ENCODE measurements at places on chromosomes 5 and 9. TPM values are rescaled to one million over a fixed set of nuclear protein-coding genes. Genes with fewer than 3 reads are reported as not detected.

DNA sequence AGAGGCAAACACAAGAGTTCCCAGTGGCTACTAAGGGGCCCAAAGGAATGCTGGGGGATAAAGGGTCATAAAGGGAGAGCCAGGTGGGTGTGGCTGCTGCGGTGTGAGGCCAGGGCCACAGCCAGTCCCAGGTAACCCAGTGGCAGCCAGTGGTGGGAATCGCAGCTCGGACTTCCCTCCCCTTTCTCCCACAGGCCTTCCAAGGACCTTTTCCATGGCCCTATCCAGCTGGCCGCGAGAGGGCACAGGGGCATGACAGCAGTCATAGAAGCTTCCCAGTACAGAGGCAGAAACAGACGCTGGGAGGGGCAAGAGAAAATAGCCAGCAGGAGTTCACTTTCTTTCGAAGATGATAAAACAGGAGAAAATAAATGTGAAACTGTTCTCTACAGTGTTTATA lies 257.6 kb downstream of the SEMA5A start:
- DNase-seq, result no peak

DNA sequence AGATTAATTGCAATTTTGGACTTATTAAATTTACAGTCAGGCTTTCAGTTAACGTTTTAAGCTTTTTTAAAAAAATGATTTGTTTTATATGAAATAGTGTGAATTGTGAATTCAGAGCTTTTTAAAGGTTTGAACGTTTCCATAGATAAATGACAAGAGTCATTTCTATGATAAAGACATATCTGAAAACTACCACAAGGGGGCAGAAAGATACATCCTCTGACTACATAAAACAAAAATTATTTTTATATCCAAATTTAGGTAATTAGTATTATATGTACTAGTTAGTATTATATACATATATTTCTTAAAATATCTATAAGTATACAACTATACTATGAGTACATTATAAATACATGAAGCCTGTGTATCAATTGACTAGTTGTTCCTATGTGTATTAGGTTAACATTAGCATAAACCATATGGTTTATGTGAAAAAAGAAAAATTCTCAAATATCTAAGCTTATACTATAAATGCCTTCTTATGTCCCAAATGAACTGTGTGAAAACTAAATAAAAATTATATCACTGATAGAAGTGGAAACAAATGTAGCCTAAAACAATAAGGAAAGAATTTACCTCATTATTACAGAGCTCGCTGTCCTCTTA lies 155.2 kb downstream of the MEF2C start:
- peak; percentile 37 for DNase-seq

Gene POMT1
- 36.3 TPM for total RNA-seq

Gene ABLIM3
- total RNA-seq, result 32.8 TPM

Gene SCGB3A2
- total RNA-seq, result not detected

GRCh38 chr9:92147852-92148180 lies 32.6 kb upstream of the SPTLC1 start:
- DNase-seq, result no peak

DNA sequence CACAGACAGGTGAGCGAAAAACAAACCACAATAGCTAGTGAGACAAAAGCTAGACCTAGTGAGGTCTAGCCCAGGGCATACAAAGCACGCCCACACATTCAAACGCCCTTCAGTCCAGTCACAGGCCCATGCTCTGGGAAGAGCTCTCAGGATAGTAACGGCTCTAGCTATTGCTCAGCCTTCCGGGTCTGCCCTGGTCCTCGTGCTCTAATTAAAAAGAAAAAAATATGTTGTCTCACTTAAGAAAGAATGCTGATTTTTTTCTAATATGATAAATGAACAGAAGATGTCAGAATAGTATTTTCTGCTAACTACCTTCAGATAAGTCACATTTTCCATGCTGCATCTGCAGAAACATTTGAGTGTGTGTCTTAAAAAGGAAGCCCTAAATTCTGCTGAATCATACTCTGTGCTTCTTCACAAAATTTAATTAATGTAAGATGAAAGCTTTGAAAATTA lies 94.5 kb downstream of the PLPP1 start:
- peak; percentile 54 for DNase-seq

DNA sequence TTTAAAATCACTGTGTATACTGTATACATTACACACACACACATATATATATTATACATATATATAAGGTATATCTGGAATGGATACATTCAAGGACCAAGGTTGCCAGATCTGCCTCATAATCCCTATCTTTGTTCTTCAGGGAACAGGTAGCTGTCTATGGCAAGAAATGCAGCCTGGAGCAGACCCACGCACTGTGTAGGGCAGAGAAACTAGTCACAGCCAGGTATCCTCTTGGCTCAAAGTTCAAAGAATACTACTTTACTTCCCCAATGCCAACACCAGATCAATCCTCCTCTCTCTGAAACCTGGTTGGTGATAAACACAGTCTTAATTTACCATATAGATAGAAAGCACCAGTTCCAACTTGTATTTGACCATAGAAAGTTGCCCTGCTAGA lies 313.6 kb downstream of the PRELID2 start:
- no peak for DNase-seq

- no peak for DNase-seq
Observed at GRCh38 chr5:141716009-141716408, 34.0 kb upstream of the ARAP3 start.

DNA sequence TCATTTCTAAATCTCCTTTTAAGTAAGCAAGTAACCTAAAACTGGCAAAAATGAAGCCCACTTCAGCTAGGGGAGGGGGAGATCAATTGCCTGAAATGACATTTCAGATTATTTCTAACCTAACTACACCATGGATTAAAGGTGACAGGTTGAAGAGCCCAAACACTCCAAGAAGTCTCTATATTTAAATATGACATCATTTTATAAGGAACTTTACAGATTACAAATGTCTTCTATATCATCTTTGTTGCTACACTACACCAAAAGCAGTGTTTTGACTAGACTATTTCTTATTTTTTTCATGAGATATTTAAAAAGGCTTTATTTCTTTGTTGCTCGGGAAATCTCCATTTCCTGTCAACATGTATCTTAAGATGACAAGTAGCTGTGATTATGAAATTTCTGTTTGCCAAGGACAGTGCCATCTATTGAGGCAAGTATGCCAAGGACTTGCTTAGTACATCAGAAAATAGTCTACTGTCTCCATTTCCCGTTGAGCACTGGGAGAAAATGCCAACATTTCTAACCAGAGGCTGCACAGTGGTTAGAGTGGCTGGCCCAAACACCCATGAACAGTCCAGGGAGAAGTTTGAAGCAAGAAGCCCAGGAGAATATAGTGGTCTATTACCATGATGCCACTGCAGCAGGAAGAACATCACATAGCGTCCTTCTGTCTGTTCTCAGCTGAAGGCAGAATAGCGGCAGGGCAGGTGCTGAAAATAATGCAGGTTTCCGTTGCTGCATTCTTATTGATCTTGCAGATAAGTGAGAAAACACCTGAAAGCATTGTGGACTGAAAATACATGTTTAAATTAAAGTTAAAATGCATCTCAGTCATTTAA lies 93.4 kb upstream of the ITGA2 start:
- no peak for DNase-seq

Gene SPINK4
- not detected for total RNA-seq

GRCh38 chr5:133314086-133314485 lies 262.3 kb downstream of the HSPA4 start:
- no peak for DNase-seq

GRCh38 chr9:87585123-87585855 lies 87.6 kb downstream of the DAPK1 start:
- no peak for DNase-seq

GRCh38 chr5:71767661-71768060 lies 48.6 kb downstream of the CARTPT start:
- no peak for DNase-seq

- DNase-seq, result peak; percentile 2
Observed at GRCh38 chr9:82223442-82223841, 234.9 kb downstream of the SPATA31D1 start.

- no peak for DNase-seq
Observed at GRCh38 chr9:37146410-37146809, 26.0 kb downstream of the ZCCHC7 start.

Gene IFNE
- 2.3 TPM for total RNA-seq

GRCh38 chr5:134092875-134093274 lies 21.6 kb upstream of the TCF7 start:
- no peak for DNase-seq

Gene IRGM
- 0.32 TPM for total RNA-seq

- DNase-seq, result no peak
Observed at GRCh38 chr9:106879439-106879882, 16.5 kb downstream of the ZNF462 start.

- no peak for DNase-seq
Observed at GRCh38 chr9:11135851-11136250, 523.0 kb upstream of the PTPRD start.

Gene PCSK1
- total RNA-seq, result under 0.01 TPM

DNA sequence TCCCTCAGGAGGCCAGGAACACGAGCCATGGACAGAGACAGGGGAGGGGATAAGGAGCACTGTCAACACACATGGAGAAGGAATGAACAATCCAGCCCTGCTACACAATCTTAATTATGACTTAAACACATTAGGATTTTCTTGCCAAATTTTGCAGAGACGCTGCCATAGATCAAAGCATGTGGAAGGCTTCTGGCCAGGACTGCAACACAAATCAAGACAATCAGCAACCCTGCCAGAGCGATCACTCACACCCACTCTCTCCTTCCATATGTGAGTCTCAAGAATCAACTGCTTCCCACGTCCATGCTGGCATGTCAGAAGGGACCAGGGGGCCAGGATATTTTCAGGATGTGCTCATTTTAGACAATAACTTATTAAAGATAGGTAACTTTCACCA lies 85.6 kb downstream of the ROR2 start:
- no peak for DNase-seq

Gene STXBP1
- 19.9 TPM for total RNA-seq

GRCh38 chr5:159765760-159766517 lies 150.3 kb upstream of the ADRA1B start:
- DNase-seq, result peak; percentile 39

Gene GRIN3A
- not detected for total RNA-seq

GRCh38 chr9:112552229-112553056 lies 65.8 kb downstream of the KIAA1958 start:
- DNase-seq, result no peak

DNA sequence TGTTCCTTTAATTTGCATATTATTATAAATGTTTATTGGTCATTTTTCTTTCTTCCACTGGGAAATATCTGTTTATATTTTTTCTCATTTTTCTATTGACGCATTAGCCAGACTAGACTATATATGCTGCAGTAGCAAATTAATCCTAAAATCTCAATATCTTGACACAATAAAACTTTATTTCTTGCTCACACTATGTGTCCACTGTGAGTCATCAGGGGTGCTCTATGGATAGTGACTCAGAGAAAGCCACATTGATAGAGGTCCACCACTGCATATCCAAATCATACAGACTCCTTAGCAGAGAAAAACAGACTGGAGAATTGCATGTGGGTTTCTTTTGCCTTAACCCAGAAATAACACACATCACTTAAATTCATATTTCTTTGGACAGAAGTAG lies 20.8 kb downstream of the OR1L3 start:
- DNase-seq, result no peak

Gene PCDHA3
- 0.32 TPM for total RNA-seq

DNA sequence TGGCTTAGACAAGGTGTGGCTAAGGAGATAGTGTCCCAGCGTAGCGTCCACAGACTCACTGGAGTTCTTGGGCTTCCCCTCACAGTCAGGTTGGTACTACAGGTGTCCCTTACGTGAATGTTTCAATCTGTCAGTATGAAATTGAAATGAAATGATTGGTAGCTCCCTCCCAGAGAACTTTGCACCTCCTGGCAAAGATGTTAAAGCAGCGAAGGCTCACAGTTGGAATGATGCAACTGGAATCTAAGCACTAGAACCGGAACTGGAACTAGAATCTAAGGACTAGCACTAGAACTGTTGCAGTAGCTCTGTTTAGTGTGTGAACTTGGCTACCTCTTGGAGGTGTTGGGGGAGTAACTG lies 1.1 kb downstream of the SLC31A1 start:
- DNase-seq, result peak; percentile 66

Gene DAB2IP
- 47.9 TPM for total RNA-seq

- no peak for DNase-seq
Observed at GRCh38 chr5:50717651-50718050, 51.2 kb downstream of the PARP8 start.

Gene SAPCD2
- 5.2 TPM for total RNA-seq

DNA sequence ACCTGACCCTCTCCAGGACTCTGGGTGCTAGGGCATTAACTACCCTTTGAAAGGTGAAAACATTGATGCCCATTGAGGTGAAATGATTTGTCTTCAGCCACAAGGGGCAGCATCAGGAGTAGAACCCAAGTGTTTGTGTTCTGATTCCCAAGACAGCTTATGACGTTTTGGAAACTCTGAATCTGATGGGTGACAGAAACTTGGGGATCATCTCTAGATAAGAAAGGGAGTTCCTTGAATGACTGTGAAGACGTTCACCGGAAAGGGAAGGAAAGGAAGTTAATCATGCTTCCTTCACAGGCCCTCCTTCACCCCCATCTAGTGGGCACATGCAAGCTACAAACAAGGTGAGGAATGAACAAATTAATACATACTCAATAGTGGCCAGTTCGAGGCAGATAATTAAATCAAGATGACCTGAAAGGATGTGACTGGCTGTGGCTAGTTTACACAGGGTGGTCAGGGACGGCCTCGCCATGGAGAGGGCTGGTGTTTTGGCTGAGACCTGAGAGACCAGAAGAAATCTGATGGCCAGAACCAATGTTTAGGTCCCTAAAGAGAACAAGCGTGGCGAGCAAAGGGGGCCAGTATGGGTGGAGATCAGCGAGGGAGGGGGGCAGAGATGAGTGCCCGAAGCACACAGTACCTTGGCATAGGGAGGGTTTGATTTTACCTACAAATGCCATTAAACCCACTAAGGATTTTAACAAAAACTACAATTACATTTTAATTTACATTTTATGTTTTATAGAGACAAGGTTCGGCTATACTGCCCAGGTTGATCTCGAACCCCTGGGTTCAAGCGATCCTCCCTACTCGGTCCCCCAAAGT lies 937 bp upstream of the SLC26A2 start:
- peak; percentile 69 for DNase-seq

DNA sequence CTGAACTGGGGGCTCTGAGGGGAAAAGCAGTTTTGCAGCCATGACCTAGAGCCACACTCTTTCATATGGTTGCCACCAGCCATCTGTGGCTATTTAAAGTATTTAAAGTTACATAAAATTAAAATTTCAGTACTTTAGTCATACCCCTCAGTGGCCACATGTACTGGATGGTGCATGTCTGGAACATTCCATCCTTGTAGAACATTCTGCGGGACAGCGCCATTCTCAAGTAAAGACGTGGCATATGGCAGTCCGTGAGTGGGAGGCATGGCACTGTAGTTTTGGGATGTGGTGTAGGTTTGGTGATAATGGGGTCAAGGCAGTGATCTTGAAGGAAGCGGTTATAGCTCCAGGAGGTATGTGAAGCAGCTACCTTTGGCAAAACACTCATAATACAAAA lies 61.4 kb upstream of the NFIL3 start:
- no peak for DNase-seq

Gene CNTLN
- 11.3 TPM for total RNA-seq
